ENCODE measurements at places on chromosomes 13 and 19. TPM values are rescaled to one million over a fixed set of nuclear protein-coding genes. Genes with fewer than 3 reads are reported as not detected.
A peak's percentile ranks its signal among the peaks of the same experiment; 100 is the strongest.

The CD70 gene
- 1.2 TPM for total RNA-seq

GRCh38 chr13:48975101-48975855 lies 434 bp upstream of the FNDC3A start:
- H3K4me3 ChIP-seq: peak overlapping the region; percentile 92
- peaks cover 3% of the 10 kb centered on the region for H3K4me1 ChIP-seq
- DNase-seq: peak; percentile 79
- peak overlapping the region; percentile 21 for H3K27ac ChIP-seq
- no peaks in the 10 kb centered on the region for H3K27me3 ChIP-seq

The SLC25A41 gene
- total RNA-seq: 0.42 TPM

DNA sequence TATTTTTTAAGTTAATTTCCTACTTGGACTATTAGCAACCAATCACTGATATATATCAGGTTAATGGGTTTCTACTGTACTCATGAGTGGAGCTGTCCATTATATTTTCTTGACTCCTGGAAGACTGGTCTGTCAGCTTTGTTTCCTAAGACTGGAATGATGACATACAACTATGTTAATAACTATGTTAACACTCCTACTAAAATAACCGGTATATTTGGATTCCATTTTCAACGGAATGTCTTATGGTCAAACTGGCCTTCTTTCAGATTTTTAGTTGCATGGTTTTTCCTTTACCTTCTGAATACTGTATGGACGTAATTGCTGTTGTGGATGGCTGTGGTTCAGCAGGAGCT lies 45.8 kb upstream of the GPI start:
- DNase-seq: no peak
- H3K4me1 ChIP-seq: peaks cover 5% of the 10 kb centered on the region
- no peak overlapping the region for H3K27ac ChIP-seq
- H3K27me3 ChIP-seq: no peaks in the 10 kb centered on the region
- H3K36me3 ChIP-seq: peaks cover 10% of the 10 kb centered on the region

DNA sequence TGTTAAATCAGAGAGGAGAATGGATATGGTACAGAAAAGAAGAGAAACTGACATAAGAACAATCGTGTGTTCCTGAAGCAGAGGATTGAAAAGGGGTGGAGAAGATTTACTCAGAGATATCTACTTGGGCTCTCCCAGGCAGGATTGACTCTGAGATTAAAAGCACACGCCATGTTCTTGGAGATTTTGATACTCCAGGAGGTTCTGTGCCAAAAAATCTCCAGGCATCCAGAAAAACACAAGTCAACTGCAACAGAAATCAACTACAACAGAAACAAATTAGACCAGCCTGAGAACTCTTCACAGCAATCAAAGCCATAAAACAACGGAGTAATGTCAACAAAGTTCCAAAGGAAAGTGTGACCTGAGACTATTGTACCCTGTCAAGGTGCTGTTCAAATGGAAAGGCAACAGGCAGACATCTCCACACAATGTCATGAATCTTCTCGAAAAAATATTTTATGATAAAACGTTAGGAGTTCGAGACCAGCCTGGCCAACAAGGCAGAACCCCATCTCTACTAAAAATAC lies 104.2 kb downstream of the UBL3 start:
- no peaks in the 10 kb centered on the region for H3K4me1 ChIP-seq
- DNase-seq: no peak
- H3K36me3 ChIP-seq: no peaks in the 10 kb centered on the region
- H3K4me3 ChIP-seq: no peak overlapping the region

- DNase-seq: peak; percentile 99
- H3K36me3 ChIP-seq: no peaks in the 10 kb centered on the region
- peak overlapping the region; percentile 69 for H3K4me3 ChIP-seq
- no peaks in the 10 kb centered on the region for H3K4me1 ChIP-seq
These were observed 5.3 kb downstream of the DENND1C start for GRCh38 chr19:6476155-6476895.

DNA sequence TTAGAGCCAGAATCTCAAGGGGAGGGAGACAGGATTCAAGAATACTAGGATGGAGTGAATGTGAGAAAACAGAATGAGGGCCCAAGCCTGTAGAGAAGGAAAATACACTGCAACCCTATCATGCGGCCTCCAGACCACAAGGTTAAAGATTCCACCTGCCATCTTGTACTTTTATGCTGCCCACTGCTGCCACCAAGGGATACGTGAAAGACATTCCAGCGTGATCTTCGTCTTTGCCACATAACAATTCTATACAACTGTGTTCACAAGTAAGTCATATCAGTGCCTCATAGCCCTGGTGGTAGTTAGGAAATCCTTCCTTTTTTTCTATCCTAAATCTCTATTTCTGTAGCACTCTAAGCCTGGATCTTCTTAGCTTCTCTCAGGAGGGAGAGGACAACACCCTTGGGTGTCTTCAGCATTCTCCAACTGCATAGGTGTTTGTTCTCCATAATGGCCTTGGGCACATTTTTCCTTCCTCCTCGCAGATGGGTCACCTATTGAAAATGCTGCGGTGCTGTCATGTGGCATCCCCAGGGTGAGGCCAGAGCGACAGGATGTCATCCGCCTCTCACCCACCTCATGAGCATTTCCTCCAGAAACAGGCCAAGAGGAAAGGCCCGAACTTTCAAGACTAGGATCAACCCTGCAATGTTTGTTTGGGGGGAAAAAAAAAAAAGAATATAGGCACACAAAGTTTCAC lies 13.6 kb downstream of the TPT1 start:
- H3K4me3 ChIP-seq: no peak overlapping the region
- no peak for DNase-seq
- H3K36me3 ChIP-seq: no peaks in the 10 kb centered on the region
- no peaks in the 10 kb centered on the region for H3K27me3 ChIP-seq
- H3K4me1 ChIP-seq: no peaks in the 10 kb centered on the region
- H3K27ac ChIP-seq: no peak overlapping the region

DNA sequence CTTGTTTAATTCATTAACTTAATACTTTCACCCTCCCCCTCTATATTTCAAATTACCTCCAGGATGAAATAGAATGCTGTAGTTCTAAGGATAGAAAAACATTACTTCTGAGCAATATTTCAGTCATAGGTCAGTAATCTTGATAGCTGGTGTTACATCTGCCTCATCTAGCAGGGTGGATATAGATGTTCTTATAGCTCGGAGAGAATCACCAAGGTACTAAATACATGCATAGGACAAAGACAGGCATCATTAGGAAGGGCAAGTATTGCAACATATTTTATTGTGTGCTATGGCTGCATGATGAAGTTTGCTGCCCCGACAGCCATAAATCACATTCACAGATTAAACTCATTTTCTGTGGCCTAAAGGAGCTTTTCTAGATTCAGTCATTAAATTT lies 601.0 kb downstream of the FGF9 start:
- no peaks in the 10 kb centered on the region for H3K27me3 ChIP-seq
- H3K4me1 ChIP-seq: no peaks in the 10 kb centered on the region
- no peak overlapping the region for H3K27ac ChIP-seq
- no peaks in the 10 kb centered on the region for H3K36me3 ChIP-seq
- no peak for DNase-seq

GRCh38 chr13:101139081-101139480 lies 277.2 kb downstream of the NALCN start:
- H3K27me3 ChIP-seq: no peaks in the 10 kb centered on the region
- no peaks in the 10 kb centered on the region for H3K4me1 ChIP-seq
- no peak for DNase-seq
- H3K4me3 ChIP-seq: no peak overlapping the region

DNA sequence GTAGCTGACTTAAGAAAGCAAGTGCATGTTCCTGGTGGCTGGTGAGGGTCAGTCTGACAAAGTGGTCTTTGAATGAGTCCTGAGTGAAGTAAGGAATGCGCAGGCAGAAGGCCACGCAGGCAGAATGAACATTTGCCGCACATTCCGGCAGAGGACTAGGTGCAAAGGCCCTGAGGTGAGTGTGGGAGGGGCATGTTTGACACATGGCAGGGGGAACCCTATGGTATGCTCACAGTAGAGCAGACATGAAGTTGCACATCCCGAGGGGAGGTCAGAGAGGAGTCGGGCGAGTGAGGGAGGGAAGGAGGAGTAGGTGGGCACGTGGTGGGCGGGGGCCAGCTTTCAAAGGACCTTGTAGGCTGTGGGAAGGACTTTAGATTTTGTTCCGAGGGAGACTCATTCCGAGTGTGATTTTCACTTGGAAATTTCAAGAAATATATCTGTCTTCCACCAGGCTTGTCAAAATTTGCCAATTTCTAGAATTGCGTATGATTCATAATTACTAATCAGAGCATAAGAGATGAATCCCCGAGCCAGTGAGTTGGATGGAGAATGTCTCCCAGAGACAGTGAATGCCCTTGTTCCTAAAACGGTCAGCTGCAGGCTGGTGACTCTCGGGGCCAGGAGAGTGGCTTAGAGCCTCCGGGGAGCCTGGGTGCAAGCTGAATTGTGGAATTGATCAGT lies 40.3 kb downstream of the ERICH6B start:
- H3K27ac ChIP-seq: no peak overlapping the region
- H3K36me3 ChIP-seq: no peaks in the 10 kb centered on the region
- H3K27me3 ChIP-seq: no peaks in the 10 kb centered on the region
- H3K4me3 ChIP-seq: no peak overlapping the region
- no peak for DNase-seq

DNA sequence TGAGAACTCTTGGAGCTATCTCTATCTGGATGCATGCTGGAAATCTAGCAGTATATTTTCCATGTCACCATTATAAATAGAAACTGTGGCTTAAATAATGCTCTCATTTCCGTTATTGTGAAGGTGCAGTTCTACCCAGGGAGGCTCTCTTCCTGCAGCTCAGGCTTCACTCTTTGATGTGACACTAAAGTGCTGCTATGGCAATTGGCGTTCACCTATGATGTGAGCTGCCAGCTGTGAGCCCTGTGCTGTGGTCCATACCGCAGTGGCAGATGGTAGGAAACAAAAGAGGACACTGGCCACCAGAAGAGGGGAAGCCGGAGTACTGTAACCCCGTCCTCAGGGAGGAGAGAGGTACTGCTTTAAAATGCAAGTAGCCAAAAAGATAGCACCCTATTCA lies 40.6 kb upstream of the ZNF681 start:
- H3K27ac ChIP-seq: no peak overlapping the region
- H3K27me3 ChIP-seq: no peaks in the 10 kb centered on the region
- H3K36me3 ChIP-seq: peaks cover 6% of the 10 kb centered on the region
- no peaks in the 10 kb centered on the region for H3K4me1 ChIP-seq
- DNase-seq: no peak
- no peak overlapping the region for H3K4me3 ChIP-seq

DNA sequence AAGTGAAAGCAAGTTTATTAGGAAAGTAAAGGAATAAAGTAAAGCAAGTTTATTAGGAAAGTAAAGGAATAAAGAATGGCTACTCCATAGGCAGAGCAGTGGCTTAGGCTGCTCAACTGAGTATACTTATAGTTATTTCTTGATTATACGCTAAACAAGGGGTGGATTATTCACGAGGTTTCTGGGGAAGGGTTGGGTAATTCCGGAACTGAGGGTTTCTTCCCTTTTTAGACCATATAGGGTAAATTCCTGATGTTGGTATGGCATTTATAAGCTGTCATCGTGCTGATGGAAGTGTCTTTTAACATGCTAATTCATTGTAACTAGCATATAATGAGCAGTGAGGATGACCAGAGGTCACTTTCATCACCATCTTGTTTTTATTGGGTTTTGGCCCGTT lies 194.3 kb downstream of the DLEU7 start:
- H3K4me1 ChIP-seq: no peaks in the 10 kb centered on the region
- no peak for DNase-seq
- no peaks in the 10 kb centered on the region for H3K36me3 ChIP-seq
- no peaks in the 10 kb centered on the region for H3K27me3 ChIP-seq
- H3K4me3 ChIP-seq: no peak overlapping the region
